ENCODE measurements at places on chromosomes 6 and 20. TPM values are rescaled to one million over a fixed set of nuclear protein-coding genes. Genes with fewer than 3 reads are reported as not detected.

DNA sequence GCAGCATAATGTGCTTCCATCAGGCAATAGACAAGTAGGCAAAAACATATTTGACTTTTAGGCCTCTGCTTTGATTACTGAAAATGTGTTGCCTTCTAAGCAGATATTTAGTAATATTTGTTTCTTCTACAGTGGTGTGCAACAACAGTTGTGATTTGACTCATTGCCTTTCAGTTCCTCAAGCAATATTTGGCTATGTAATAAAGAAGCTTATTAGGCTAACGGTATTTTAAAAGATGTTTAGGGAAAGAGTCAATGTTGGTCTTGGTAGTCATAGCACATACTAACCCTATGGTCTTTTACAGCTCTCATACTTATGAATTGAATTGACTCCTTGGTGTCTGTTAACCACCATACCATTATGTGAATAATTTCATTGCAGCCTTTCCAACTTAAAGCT, 124.1 kb downstream of the GRIK2 start:
- H3K4me1 ChIP-seq = no peaks in the 10 kb centered on the region
- DNase-seq = no peak
- H3K27ac ChIP-seq = no peak overlapping the region

DNA sequence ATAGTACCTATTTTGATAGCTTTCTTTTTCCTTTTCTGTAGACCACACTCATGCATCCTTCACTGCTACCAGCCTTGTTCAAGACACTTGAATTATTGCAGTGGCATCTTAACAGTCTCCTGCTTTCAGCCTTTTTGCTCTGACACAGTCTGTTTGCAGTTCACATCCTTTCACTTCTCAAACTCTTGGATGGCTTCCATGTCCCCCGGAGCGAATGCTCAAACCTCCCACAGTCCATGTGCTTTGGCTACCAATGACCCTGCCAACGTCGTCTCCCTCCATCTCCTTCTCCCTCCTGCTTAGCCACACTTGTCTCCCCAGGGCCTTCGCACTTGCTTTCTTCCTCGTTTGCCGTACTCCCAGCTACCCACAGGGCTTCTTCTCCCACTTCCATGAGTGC, 270.0 kb upstream of the ZFP64 start:
- H3K36me3 ChIP-seq = no peaks in the 10 kb centered on the region
- H3K27me3 ChIP-seq = no peaks in the 10 kb centered on the region
- H3K4me1 ChIP-seq = no peaks in the 10 kb centered on the region
- no peak overlapping the region for H3K27ac ChIP-seq
- no peak for DNase-seq

GRCh38 chr6:30570263-30570662, 979 bp upstream of the ABCF1 start:
- DNase-seq = no peak
- no peaks in the 10 kb centered on the region for H3K27me3 ChIP-seq
- H3K4me1 ChIP-seq = peaks cover 3% of the 10 kb centered on the region
- H3K36me3 ChIP-seq = no peaks in the 10 kb centered on the region
- H3K27ac ChIP-seq = no peak overlapping the region

GRCh38 chr6:2108700-2109306, 136.6 kb downstream of the GMDS start:
- H3K27ac ChIP-seq = no peak overlapping the region
- no peak overlapping the region for H3K4me3 ChIP-seq
- H3K36me3 ChIP-seq = no peaks in the 10 kb centered on the region
- H3K27me3 ChIP-seq = no peaks in the 10 kb centered on the region
- no peaks in the 10 kb centered on the region for H3K4me1 ChIP-seq

DNA sequence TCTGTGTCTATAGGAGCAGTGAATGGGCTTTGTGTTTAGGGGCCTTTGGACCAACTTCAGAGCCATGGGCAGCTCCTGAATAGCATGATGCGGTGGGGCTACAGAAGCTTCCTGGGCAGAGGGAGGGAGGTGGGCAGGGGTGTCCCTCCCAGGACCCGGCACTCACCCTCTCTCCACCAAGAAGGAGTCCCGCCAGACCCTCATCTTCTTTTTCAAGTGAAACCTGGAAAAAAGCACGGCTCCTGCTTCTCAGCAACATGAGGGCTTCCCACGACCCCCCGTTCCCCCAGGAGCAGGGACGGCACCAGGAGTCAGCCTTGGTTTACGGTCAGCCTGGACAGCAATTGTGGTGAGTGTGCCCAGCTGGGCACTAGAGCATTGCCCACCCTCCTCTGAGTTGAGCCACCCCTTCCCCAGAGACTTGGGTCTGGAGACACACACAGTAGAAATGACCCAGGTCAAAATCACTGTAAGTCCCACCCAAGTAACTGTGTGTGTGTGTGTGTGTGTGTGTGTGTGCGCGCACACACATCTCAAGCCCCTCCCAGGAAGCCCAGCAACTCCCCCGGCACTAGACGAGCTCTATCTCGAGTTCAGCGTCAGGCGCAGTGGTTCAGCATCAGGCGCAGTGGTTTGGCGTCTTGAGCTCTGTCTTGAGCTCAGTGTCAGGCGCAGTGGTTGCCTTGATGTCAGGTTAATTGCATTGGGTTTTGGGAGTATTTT, 108.2 kb downstream of the SULF2 start:
- H3K27me3 ChIP-seq = no peaks in the 10 kb centered on the region
- no peak overlapping the region for H3K27ac ChIP-seq
- H3K4me1 ChIP-seq = no peaks in the 10 kb centered on the region
- H3K4me3 ChIP-seq = no peak overlapping the region

GRCh38 chr6:3699231-3699630, 52.3 kb downstream of the PXDC1 start:
- H3K27me3 ChIP-seq = no peaks in the 10 kb centered on the region
- no peaks in the 10 kb centered on the region for H3K36me3 ChIP-seq
- no peaks in the 10 kb centered on the region for H3K4me1 ChIP-seq
- H3K4me3 ChIP-seq = no peak overlapping the region
- H3K27ac ChIP-seq = no peak overlapping the region

- H3K4me3 ChIP-seq = no peak overlapping the region
- no peaks in the 10 kb centered on the region for H3K36me3 ChIP-seq
- H3K4me1 ChIP-seq = no peaks in the 10 kb centered on the region
- no peaks in the 10 kb centered on the region for H3K27me3 ChIP-seq
- no peak overlapping the region for H3K27ac ChIP-seq
These were observed 50.0 kb downstream of the BPIFB1 start for GRCh38 chr20:33332905-33333456.

DNA sequence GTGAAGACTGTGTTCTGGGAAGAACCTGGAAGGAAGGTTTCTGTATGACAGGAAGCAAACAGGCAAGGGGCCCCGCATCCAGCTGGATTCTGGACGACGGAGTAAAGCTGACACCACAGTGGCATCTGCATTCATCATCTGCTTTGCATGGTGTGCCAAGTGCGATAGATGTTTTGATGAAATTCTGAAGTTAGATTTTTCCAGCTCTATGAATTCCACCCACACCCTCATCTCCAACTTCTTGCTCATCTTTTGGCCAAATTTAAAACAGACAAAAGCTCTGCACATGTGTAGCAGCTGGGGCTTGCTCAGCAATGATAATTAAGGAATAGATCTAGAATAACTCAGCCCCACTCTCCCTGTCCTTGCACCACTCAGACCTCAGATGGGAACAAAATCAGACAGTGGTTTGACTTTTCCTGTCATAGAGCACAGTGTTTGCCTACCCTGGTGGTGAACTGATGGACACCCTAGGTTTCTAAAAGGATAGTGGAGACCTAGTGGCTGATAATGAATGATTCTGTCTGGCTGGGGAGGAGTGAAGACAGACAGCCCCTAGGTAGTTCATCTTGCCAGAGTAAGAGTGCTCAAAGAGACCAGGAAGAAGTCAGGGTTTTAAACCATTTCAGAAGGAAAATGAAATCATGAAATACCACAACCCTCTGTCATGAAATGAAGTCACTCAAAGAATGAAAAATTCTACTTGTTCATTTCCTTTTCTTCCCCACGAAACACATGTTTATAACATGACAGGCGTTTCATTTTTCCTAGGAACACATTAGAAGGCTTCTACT, 85.8 kb downstream of the BCAS1 start:
- peak overlapping the region; percentile 77 for H3K27ac ChIP-seq
- no peaks in the 10 kb centered on the region for H3K36me3 ChIP-seq
- no peak overlapping the region for H3K4me3 ChIP-seq
- no peaks in the 10 kb centered on the region for H3K27me3 ChIP-seq
- H3K4me1 ChIP-seq = no peaks in the 10 kb centered on the region
- no peak for DNase-seq

- no peaks in the 10 kb centered on the region for H3K4me1 ChIP-seq
- no peak for DNase-seq
- H3K27ac ChIP-seq = no peak overlapping the region
These were observed 8.1 kb downstream of the CFAP61 start for GRCh38 chr20:20060234-20060998.

GRCh38 chr6:1311400-1312202, at the start of gene FOXQ1:
TSS of gene FOXQ1 (plus strand) at chr6:1312098. CDS start at chr6:1312705, 607 bp downstream.
- no peaks in the 10 kb centered on the region for H3K27me3 ChIP-seq
- H3K4me1 ChIP-seq = peaks cover 6% of the 10 kb centered on the region
- no peak for DNase-seq
- H3K27ac ChIP-seq = peak within 1 kb of the TSS; percentile 52
- peak within 1 kb of the TSS; percentile 38 for H3K4me3 ChIP-seq

- no peak overlapping the region for H3K4me3 ChIP-seq
- H3K36me3 ChIP-seq = no peaks in the 10 kb centered on the region
These were observed 18.8 kb upstream of the FRMD1 start for GRCh38 chr6:168097621-168098430.

- H3K4me3 ChIP-seq = no peak overlapping the region
- no peaks in the 10 kb centered on the region for H3K36me3 ChIP-seq
- H3K27me3 ChIP-seq = no peaks in the 10 kb centered on the region
- H3K27ac ChIP-seq = no peak overlapping the region
These were observed 26.3 kb downstream of the SPDEF start for GRCh38 chr6:34529665-34530327.

GRCh38 chr6:63268574-63268973, 51.2 kb downstream of the LGSN start:
- no peak overlapping the region for H3K27ac ChIP-seq
- no peak overlapping the region for H3K4me3 ChIP-seq
- H3K27me3 ChIP-seq = no peaks in the 10 kb centered on the region
- no peaks in the 10 kb centered on the region for H3K36me3 ChIP-seq
- DNase-seq = no peak
- H3K4me1 ChIP-seq = no peaks in the 10 kb centered on the region

- no peak for DNase-seq
- no peak overlapping the region for H3K27ac ChIP-seq
- no peaks in the 10 kb centered on the region for H3K36me3 ChIP-seq
- no peak overlapping the region for H3K4me3 ChIP-seq
- H3K4me1 ChIP-seq = no peaks in the 10 kb centered on the region
- H3K27me3 ChIP-seq = no peaks in the 10 kb centered on the region
These were observed 167.0 kb upstream of the MYLIP start for GRCh38 chr6:15961635-15962448.

GRCh38 chr6:159056003-159056402, 11.2 kb upstream of the TAGAP start:
- DNase-seq = no peak
- no peaks in the 10 kb centered on the region for H3K27me3 ChIP-seq
- H3K4me3 ChIP-seq = no peak overlapping the region

- H3K27ac ChIP-seq = no peak overlapping the region
- no peak overlapping the region for H3K4me3 ChIP-seq
- no peak for DNase-seq
- no peaks in the 10 kb centered on the region for H3K4me1 ChIP-seq
- H3K36me3 ChIP-seq = no peaks in the 10 kb centered on the region
These were observed 227.4 kb downstream of the PHACTR1 start for GRCh38 chr6:12944001-12944400.

GRCh38 chr6:28281288-28282064, at the start of gene PGBD1:
TSS of gene PGBD1 (plus strand) at chr6:28281572. CDS start at chr6:28283814, 2,242 bp downstream.
- H3K4me3 ChIP-seq = peak within 1 kb of the TSS; percentile 71
- H3K4me1 ChIP-seq = no peaks in the 10 kb centered on the region
- no peaks in the 10 kb centered on the region for H3K27me3 ChIP-seq
- H3K27ac ChIP-seq = no peak within 1 kb of the TSS
- DNase-seq = peak; percentile 24

GRCh38 chr6:32462609-32463008, 22.9 kb downstream of the HLA-DRA start:
- no peak for DNase-seq
- no peaks in the 10 kb centered on the region for H3K36me3 ChIP-seq
- no peak overlapping the region for H3K4me3 ChIP-seq
- H3K4me1 ChIP-seq = no peaks in the 10 kb centered on the region
- H3K27ac ChIP-seq = no peak overlapping the region
- no peaks in the 10 kb centered on the region for H3K27me3 ChIP-seq

GRCh38 chr6:33672808-33673207, 38.7 kb downstream of the UQCC2 start:
- DNase-seq = peak; percentile 28
- H3K36me3 ChIP-seq = peaks cover 11% of the 10 kb centered on the region
- no peaks in the 10 kb centered on the region for H3K27me3 ChIP-seq
- H3K4me3 ChIP-seq = no peak overlapping the region
- H3K27ac ChIP-seq = no peak overlapping the region

GRCh38 chr20:347640-348484, 951 bp downstream of the NRSN2 start:
- peak overlapping the region; percentile 98 for H3K27ac ChIP-seq
- peak; percentile 80 for DNase-seq
- H3K36me3 ChIP-seq = no peaks in the 10 kb centered on the region
- H3K4me1 ChIP-seq = no peaks in the 10 kb centered on the region

DNA sequence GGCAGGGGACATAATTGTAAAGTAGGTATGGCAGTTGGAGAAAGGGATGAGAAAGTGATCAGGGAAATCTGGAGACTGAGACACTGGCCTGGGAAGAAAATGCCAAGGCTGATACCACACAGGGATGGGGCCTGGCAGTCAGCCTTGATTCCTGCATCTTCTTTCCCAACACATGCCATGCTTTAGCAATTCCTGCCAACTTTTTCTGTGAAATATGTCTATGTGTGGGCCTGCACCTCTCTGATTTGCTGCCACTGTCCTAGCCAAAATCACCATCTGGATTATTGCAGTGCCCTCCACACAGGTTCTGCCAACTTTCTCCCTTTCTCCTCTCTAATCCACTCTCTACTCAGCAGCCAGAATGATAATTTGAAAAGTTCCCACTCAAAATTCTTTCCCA, 759.8 kb upstream of the CITED2 start:
- no peak overlapping the region for H3K27ac ChIP-seq
- no peak overlapping the region for H3K4me3 ChIP-seq
- H3K27me3 ChIP-seq = no peaks in the 10 kb centered on the region
- H3K4me1 ChIP-seq = no peaks in the 10 kb centered on the region

Gene MACROD2
- 26.8 TPM for total RNA-seq

Gene SLC22A2
- not detected for total RNA-seq

Gene RAB22A
- total RNA-seq = 22.2 TPM

Gene HLA-DPA1
- total RNA-seq = 116 TPM

Gene RIMS4
- total RNA-seq = 0.96 TPM

Gene OXT
- 4.5 TPM for total RNA-seq

Gene RAD21L1
- not detected for total RNA-seq

Gene RAE1
- 13.8 TPM for total RNA-seq

Gene TRERF1
- total RNA-seq = 4.1 TPM

Gene LIN28B
- total RNA-seq = not detected

Gene CST5
- not detected for total RNA-seq

Gene CDH4
- total RNA-seq = not detected

Gene SIM1
- total RNA-seq = 0.59 TPM

Gene MAK
- 0.98 TPM for total RNA-seq

Gene PMEPA1
- total RNA-seq = 13.2 TPM

Gene C20orf202
- not detected for total RNA-seq

Data from breast epithelium (tissue), 4 donors.